ENCODE measurements at places on chromosomes 12 and 14. TPM values are rescaled to one million over a fixed set of nuclear protein-coding genes. Genes with fewer than 3 reads are reported as not detected.

The EXOC3L4 gene
- total RNA-seq = not detected

The FZD10 gene
- total RNA-seq = not detected

The JKAMP gene
- 28.8 TPM for total RNA-seq

The STAC3 gene
- 4.2 TPM for total RNA-seq

The PSMA6 gene
- total RNA-seq = 475 TPM

The ALKBH2 gene
- total RNA-seq = 47.4 TPM

The SLC5A8 gene
- total RNA-seq = not detected

The WDR89 gene
- 26.8 TPM for total RNA-seq

The PMEL gene
- not detected for total RNA-seq

The TBC1D30 gene
- total RNA-seq = 1.1 TPM

The DIO3 gene
- total RNA-seq = not detected

The TAPBPL gene
- 34.1 TPM for total RNA-seq

The POC1B gene
- 22.6 TPM for total RNA-seq

The LRRC10 gene
- total RNA-seq = not detected

The HOTAIR gene
- total RNA-seq = not detected

The VDR gene
- 305 TPM for total RNA-seq

The BEGAIN gene
- 2.5 TPM for total RNA-seq

The HRK gene
- not detected for total RNA-seq

The LGMN gene
- total RNA-seq = 1.3 TPM

The EML5 gene
- 1.7 TPM for total RNA-seq

The SLC6A15 gene
- total RNA-seq = not detected

The OR6C76 gene
- not detected for total RNA-seq

The CIROP gene
- total RNA-seq = not detected

The SERPINA10 gene
- total RNA-seq = not detected

The GRIP1 gene
- total RNA-seq = not detected

The LGR5 gene
- total RNA-seq = not detected

The FBXO21 gene
- total RNA-seq = 24.8 TPM

The SAMD15 gene
- total RNA-seq = 0.29 TPM

The FGF6 gene
- total RNA-seq = not detected

The PPFIA2 gene
- total RNA-seq = not detected

The OVCH1 gene
- total RNA-seq = not detected

The TTC8 gene
- 3.5 TPM for total RNA-seq

The TMTC1 gene
- total RNA-seq = 0.57 TPM

The SERPINA1 gene
- total RNA-seq = 0.12 TPM

The MORN3 gene
- 0.61 TPM for total RNA-seq

The ERP29 gene
- 60.9 TPM for total RNA-seq

The KLHL33 gene
- 0.05 TPM for total RNA-seq

The PPP4R4 gene
- total RNA-seq = 2.2 TPM

The KLHDC1 gene
- total RNA-seq = 0.93 TPM

The FGF23 gene
- total RNA-seq = not detected

The PLA2G1B gene
- not detected for total RNA-seq

The CMA1 gene
- total RNA-seq = not detected

Data from activated T-helper 1 cell treated with anti-CD3 and anti-CD28 coated beads, Interleukin-12 subunit alpha, Interleukin-12 subunit beta, Interleukin-2, Interleukin-4 antibody, amounts not matched to agents 30 ng/mL and 10 ng/mL and 1 ng/mL, durations not matched to agents 14 hours and 24 hours and 36 hours (primary cell).